Coronary artery (tissue), 2 donors: ENCODE measurements at places on chromosomes 1 and 21.

DNA sequence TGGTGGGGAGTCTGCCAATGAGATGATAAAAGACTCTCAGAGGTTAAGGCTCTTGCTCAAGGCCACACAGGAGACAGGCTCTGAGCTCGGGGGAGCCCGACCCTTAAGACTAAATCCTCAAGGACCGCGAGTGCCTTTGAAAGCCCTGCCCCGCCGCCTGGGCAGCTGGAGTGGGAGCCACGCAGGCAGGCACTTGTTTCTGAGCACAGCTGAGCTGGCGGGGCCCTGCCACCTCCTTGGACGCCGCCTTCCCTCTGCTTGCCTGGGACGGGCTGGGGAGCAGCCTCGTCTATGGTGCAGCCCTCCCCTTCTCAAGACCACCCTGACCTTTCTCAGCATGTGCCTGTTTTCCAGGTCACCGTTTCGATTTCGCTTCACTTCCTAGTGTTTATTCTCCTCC, 169.3 kb downstream of the CAMTA1 start:
- DNase-seq, result no peak

DNA sequence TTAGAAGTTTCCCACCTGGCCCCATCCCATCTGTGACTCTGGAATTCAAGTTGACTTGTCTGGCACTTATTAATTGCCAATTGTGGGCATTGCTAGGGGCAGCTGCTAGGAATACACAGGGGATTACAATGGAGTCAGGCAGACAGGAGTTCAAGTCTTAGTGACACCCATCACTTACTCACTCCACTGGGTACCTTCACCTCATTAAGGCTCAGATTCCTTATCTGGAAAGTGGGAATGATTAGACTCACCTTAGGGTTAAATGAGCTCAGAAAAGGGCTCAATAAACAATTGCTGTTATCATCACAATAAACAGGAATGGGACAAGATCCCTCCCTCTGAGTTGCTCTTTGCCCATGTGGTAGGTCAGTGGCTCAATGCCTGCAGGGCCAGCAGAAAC, 18.2 kb downstream of the GRIK3 start:
- DNase-seq, result no peak

- no peak for DNase-seq
Measured at GRCh38 chr1:166145499-166145898, 21.3 kb downstream of the FAM78B start.

DNA sequence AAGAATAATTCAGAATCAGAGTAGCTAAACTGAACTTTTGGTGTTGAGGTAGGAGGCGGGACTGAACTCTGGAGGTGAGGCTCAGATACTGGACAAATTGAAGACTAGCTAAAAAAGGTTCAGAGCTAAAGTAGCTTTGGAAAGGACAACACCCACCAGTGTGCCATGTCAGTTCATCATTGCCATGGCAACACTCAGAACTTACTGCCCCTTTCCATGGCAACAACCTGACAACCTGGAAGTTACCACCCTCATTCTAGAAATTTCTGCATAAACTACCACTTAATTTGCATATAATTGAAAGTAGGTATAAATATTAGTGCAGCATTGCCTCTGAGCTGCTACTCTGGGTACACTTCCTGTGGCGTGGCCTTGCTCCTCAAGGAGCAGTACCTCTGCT, 30.3 kb upstream of the POGK start:
- DNase-seq, result no peak

GRCh38 chr1:201330541-201330940, 46.9 kb downstream of the TNNT2 start:
- no peak for DNase-seq

DNA sequence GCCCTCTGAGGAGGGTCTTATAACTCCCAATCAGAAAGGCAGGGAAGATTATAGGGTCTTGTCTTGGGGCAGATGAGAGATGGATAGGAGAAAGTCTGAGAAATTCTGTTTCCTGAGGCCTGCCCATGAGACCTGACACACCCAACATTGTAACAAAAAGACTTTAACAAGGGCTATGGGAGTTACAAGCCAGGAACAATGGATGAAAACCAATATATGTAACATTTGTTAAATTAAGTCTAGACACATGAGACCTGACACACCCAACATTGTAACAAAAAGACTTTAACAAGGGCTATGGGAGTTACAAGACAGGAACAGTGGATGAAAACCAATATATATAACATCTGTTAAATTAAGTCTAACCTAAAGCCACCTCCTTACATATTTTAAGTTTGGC, 21.8 kb downstream of the NRDC start:
- no peak for DNase-seq

DNA sequence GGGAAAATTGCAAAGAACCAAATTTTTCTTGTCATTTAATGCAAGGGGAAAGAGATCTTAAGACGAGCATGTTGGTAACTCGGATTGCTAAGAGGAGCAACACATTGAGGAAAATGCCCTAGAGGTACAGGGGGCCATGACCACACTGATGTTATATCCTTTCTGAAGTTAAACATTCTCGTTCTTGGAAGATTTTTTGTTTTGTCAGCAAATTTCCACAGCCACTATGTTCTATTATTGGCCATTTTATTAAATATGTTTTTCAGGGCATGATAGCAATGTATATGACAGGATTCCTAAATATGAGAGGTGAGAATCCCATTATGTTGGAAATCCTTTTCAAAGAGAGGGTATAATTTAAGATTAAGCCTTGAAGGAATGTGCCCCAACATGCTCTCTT, 627.2 kb upstream of the PKN2 start:
- DNase-seq, result no peak

DNA sequence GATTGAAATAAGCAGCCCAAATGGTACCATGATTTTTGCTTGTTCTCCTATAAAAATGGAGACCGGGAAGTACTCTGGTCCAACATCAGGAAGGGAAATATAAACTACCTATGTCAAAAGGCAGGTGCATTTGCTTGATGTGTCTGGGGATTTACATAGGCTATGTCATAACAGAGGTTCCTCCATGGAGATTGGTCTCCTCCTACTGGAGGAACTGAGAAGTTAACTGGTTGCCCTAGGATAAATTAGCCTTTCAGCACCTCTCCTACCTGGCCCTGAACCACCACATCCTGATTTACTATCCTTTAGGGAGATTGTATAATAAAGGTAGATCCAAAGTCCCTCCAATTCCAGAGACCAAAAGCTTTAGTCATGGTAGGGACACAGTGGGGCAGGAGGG, 1109.3 kb upstream of the B3GALT2 start:
- no peak for DNase-seq
